ENCODE measurements at places on chromosomes 12 and 14. TPM values are rescaled to one million over a fixed set of nuclear protein-coding genes. Genes with fewer than 3 reads are reported as not detected.

DNA sequence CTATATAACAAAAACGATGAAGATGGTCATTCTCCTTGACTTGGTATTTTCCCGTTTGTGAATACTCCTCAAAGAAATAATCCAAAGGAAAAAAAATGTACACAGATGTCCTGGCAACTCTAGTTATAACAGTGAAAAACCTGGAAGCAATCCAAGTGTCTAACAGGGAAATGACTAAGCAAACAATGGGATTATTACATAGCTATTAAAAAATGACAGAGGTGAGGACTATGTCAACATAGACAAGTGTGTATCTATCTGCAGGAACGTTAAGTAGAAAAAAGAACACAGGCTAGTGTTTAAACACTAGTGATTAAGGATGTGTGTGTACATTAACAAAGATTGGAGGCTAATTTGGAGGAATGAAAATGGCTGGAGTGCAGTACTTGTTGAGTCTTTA, 5.9 kb upstream of the APOLD1 start:
- peak; percentile 90 for DNase-seq

DNA sequence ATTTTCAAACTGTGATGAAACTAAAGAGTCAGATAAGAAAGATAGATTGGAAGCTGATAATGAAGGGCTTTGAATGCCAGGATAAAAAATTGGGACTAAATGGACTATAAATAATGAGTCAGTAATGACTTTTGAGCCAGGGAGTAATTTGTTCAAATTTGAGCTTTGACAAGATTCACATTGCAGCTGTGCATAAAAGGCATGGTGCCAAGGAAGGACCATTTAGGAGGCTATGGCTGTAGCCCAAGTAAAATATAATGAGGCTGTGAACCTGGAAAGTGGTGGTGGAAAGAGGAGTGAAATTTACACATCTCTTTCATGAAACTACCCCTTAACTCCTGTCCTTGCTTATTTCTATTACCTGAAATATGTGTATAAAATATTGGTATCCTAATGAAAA, 218.5 kb downstream of the SLC6A15 start:
- DNase-seq: peak; percentile 55

GRCh38 chr12:72178871-72179270, 93.3 kb upstream of the TRHDE start:
- no peak for DNase-seq

- no peak for DNase-seq
Measured at GRCh38 chr12:106672314-106673025, 89.7 kb downstream of the RFX4 start.

- no peak for DNase-seq
Measured at GRCh38 chr12:9319044-9319841, 111.0 kb upstream of the PZP start.

- DNase-seq: no peak
Measured at GRCh38 chr14:54709444-54709843, 142.5 kb downstream of the SAMD4A start.

GRCh38 chr12:55687746-55688145, 20.0 kb downstream of the ITGA7 start:
- DNase-seq: no peak

DNA sequence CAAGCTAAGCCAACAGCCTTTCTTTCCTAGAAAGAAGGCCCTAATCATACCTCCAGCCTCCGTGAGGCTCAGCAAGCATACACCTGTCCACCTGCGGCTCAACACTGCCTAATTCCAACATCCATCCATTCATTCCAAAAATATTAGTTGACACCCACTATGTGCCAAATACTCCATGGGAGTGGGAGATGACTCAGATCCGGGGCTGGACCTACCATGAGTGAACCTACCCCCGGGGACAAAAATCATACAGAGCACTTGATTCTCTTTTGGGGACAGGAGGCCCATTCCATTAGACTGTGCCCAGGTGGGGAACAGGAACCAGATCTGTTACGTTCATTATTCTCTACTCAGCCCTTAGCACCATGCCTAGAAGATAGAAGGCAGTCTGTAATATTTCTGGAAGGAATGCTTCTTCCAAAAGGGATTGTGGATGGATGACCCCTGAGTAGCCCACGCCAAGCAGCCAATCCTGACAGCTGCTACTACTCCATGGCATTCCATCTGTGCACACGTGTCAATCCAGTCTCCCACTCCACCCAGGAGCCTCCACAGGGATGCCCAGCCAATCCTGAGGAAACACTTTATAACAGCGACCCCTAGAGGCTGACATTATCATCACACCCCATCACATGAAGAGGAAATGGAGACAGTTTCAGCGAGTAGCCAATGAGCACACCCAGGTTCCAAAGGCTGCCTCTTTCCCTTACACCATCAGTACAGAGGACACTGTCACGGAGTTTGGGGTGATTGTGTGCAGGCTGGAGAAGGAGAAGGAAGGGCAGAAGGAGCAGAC, 170.7 kb downstream of the ESRRB start:
- peak; percentile 2 for DNase-seq

- DNase-seq: no peak
Measured at GRCh38 chr12:25269701-25270100, 19.0 kb upstream of the KRAS start.

DNA sequence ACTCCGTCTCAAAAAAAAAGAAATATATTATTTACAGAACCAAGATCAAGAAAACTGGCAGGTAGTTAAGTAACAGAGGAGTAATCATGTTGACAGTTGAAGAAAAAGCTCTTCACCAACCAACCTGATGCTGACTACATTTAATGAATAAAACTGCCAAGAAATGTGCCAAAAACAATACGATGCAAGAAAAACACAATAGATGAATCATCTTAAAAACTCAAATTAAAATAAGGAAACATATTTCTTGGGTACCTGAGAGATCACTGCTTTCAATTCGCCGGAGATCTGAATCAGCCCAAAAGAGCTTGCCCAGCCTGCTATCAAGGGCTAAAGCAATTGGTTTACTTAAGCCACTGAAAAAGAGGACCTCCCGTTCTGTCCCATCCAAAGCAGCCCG, 76.4 kb downstream of the BCL2L14 start:
- DNase-seq: peak; percentile 26

- peak; percentile 13 for DNase-seq
Measured at GRCh38 chr12:89334548-89335169, 17.6 kb downstream of the DUSP6 start.

- DNase-seq: no peak
Measured at GRCh38 chr14:50820786-50821509, 10.0 kb downstream of the NIN start.

GRCh38 chr14:79856381-79856780, 354.9 kb downstream of the DIO2 start:
- DNase-seq: peak; percentile 25

DNA sequence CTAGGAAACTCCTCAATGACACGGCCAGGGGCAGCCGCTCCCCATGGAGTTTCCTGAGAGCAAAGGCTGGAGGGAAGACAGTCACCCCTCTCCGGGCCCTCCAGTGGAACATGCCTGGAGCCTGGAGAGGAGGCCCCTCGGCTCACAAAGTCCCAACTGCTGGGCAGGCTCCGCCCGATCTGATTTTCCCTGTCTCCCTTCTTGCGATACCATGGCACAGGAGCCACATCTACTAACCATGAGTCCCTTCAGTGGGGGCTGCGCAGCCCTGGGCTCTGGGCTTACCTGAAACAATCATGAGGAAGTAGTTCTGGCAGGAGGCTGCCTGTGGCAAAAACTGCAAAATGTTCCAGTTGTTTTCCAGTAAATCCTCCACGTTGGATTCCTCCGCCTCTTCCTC, 15.3 kb downstream of the P2RX2 start:
- no peak for DNase-seq

GRCh38 chr12:53955776-53956250, 1.1 kb downstream of the HOXC12 start:
- no peak for DNase-seq

GRCh38 chr12:129887101-129887500, 16.7 kb downstream of the TMEM132D start:
- no peak for DNase-seq

DNA sequence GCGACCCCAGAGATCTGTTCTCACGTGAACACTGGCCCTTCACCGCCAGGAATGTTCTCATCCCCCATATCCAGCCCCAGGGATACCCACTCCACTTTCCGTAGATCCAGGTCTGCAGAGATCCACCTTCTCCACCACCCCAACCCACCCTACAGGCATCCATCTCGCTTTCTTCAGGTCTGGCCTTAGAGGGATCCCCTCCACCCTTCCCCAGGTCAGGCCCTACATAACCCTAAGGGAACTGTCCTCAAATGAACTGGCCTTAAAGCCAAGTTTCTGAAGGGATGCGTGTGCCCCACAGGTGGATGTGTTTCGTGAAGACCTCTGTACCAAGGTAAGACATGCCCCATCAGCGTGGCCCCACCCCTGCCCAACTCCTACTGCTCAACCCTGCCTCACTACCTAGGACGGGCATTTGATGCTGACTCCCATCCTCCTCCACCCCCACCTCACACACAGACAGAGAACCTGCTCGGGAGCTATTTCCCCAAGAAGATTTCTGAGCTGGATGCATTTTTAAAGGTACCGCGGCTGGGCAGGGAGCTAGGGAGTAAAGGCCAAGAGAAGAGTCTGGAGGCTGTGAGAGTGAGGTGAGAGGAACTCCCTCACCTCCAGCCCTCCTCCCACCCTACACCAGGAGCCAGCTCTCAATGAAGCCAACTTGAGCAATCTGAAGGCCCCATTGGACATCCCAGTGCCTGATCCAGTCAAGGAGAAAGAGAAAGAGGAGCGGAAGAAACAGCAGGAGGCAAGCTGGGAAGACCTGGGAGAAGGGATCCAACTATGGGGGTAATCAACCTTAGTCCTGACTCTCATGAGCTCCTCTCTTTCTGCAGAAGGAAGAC, 912 bp downstream of the PSME1 start:
- DNase-seq: no peak

DNA sequence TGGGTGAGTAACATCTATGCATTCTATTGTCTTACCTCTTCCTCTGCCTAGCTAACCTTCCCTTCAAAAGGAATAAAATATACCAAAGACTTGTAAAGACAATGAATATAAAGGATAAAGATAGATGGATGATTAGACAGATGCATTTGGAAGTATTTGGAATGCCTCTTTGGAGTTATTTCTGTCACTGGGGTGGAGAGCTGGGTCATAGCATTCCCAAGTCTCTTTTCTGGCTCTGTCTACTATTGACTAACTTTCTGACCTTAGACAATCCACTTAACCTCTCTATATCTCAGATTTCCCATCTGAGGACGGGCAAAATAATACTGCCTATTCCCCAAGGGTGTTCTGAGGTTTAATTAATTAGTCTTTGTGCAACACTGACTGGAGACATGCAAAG, 517.4 kb downstream of the DIO2 start:
- DNase-seq: no peak

DNA sequence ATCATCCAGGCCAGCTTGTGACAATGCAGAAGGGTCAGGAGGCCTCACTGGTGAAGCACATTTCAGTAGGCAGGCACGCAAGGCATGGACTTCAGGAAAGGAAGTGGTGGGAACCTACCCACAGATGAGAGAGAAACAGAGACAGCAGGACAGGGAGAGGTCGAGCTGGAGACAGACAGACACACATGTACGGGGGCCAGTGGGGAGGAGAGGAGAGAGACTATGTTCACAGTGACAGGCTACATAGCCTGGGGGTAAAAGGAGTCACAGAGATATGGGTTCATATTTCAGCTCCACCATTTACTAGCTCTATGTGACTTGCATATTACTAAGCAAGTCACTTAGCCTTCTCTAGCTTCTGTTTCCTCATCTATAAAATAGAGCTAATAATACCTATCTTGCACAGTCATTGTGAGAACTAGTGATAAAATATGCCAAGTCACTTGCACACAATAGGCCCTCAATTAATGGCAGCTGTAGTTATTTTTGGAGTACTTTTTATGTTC, 91.1 kb upstream of the FUT8 start:
- DNase-seq: no peak

GRCh38 chr12:132773077-132773955, 11.7 kb upstream of the ANKLE2 start:
- DNase-seq: no peak

- no peak for DNase-seq
Measured at GRCh38 chr14:105062048-105062433, 3.2 kb downstream of the GPR132 start.

DNA sequence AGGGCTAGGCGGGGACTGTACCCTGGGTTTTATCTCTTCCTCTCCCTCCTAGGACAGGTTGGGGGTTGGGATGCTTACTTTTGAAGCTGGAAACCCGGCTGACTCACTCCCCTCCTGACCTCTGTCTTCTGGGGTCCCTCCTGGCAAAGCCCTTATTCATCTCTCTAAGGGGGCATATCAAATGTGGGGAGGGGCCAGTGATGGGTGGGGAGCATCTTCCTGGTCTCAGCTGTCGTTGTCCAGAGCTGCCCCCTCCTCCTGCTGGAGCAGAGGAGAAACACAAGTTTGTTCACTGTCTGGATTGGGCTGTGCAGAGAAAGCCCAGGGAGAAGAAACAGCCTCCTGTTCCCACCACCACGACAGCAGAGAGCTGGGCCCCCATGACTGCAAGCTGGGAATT, 85.8 kb downstream of the TNFAIP2 start:
- peak; percentile 31 for DNase-seq

DNA sequence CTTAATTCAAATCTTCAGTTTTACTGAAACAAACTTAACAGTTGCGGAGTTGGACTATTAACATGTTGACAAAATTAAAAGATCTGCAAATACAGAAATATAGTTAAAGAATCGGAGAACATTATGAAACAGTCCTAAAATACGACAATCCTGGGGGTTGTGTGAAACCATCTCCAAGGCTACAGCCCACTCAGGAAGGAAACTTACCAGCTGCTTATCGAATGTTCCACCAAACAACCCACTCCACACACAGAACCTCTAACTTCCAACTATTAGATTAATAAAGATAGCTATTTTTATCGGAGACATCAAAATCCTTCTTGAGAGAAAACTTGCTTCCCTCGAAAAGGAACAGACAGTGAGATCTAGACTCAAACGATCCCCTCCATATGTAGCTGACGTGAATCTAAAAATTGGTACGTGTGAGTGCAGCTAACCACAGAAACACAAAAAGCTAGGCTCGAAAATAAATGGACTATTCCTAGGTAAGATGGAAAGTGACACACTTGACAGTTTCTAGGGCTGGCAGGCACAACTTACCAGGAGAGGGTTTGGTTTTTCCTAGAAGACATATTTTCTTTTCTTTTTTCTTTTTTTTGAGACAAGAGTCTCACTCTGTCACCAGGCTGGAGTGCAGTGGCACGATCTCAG, 12.9 kb downstream of the VPS37B start:
- DNase-seq: no peak

GRCh38 chr12:54232790-54233189, 44.0 kb upstream of the SMUG1 start:
- DNase-seq: peak; percentile 85

ZFHX2 gene
- total RNA-seq: 0.41 TPM

KERA gene
- not detected for total RNA-seq

BCL11B gene
- 0.09 TPM for total RNA-seq

NFE2 gene
- total RNA-seq: 1.2 TPM

CDKN3 gene
- total RNA-seq: 33.4 TPM

SLC6A13 gene
- not detected for total RNA-seq

KRT79 gene
- total RNA-seq: not detected

FITM1 gene
- not detected for total RNA-seq

REP15 gene
- total RNA-seq: 3.5 TPM

ACSS3 gene
- total RNA-seq: 24.5 TPM

HVCN1 gene
- total RNA-seq: 2.6 TPM

SCYL2 gene
- 49.1 TPM for total RNA-seq

PPHLN1 gene
- total RNA-seq: 74.7 TPM

All from fibroblast of the aortic adventitia (primary cell).